Germinal center (tissue), 1 donor: ENCODE measurements at places on chromosomes 2 and 18.
A peak's percentile ranks its signal among the peaks of the same experiment; 100 is the strongest.

- no peak for DNase-seq
Measured at GRCh38 chr2:98356729-98357128, 10.5 kb downstream of the CNGA3 start.

GRCh38 chr2:170475878-170476277, 239.3 kb upstream of the SP5 start:
- DNase-seq: no peak

- DNase-seq: no peak
Measured at GRCh38 chr2:109529532-109530449, 84.0 kb downstream of the SEPTIN10 start.

DNA sequence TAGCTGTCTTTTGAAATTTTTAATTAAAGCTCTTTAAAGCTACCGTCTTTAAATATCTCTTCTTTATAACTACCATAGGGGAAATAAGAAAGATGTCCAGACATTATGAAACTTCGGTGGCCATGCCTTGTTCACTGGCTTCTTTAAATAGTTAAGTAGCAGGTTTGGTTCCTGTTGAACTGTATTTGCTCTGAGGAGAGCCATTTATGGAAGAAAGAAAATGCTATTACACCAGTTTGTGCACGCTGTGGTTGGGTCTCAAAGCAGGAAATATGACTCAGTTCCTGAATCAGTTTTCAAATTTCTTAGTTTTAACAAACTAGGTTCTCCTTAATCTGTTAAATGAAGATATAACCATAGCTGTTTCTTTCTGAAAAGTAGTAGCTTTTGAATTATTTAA, 12.2 kb downstream of the ARPC2 start:
- peak; percentile 33 for DNase-seq

DNA sequence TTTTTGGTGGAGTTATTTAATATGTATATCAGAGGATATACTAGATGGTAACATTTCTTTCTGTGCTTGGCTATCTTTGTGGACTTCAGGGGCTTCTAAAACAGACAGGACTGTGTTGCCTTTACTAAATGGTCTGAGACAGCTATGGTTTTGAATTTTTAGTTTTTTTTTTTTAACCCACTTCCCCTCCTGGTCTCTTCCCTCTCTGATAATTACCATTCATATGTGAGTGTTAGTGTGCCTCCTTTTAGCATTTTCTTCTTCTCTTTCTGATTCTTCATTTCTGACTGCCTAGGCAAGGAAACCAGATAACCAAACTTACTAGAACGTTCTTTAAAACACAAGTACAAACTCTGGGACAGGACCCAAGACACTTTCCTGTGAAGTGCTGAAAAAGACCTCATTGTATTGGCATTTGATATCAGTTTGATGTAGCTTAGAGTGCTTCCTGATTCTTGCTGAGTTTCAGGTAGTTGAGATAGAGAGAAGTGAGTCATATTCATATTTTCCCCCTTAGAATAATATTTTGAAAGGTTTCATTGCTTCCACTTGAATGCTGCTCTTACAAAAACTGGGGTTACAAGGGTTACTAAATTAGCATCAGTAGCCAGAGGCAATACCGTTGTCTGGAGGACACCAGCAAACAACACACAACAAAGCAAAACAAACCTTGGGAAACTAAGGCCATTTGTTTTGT, 52.7 kb downstream of the SMAD4 start:
- no peak for DNase-seq

DNA sequence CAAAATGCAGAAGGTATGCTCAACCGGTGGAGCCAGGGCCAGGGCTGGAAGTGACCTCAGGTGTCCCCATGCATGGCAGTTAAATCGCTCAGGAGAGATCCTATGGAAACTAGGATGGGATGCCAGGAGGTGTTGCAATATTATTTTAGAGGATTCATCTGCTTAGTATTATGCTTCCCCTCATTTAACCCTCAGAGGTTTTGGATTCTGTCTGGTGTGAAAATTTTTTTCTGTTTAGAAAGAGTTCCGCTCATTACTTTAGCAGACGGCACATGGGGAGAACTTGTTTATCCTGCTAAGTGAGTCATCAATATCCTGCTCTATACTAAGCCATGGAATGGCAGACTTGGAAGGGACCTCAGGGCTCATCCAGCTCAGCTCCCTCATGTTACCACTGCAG, 42.5 kb downstream of the TRIB2 start:
- no peak for DNase-seq

- DNase-seq: no peak
Measured at GRCh38 chr2:207718521-207718920, 7.1 kb downstream of the CCNYL1 start.

- no peak for DNase-seq
Measured at GRCh38 chr2:134027980-134028379, 225.9 kb upstream of the MGAT5 start.

GRCh38 chr18:63261029-63261428, 58.5 kb downstream of the BCL2 start:
- DNase-seq: no peak

DNA sequence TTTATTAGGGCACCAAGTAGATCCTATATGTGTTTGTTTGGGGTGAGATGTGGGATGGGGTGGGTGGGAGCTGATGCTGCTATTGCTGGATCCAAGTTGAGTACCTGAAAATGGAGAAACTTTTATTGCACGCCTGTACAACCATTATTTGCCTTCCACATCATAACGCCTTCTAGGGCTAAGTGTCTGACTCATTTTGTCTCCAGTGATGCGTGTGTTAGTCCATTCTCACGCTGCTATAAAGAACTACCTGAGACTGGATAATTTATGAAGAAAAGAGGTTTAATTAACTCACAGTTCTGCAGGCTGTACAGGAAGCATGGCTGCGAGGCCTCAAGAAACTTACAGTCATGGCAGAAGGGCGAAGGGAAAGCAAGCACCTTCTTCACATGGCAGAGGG, 58.2 kb downstream of the KDM3A start:
- no peak for DNase-seq

GRCh38 chr2:10721396-10722251, at the start of gene ATP6V1C2:
Gene ATP6V1C2 (plus strand): TSS chr2:10721630. CDS start chr2:10722850, 1,220 bp downstream.
- peak; percentile 80 for DNase-seq

DNA sequence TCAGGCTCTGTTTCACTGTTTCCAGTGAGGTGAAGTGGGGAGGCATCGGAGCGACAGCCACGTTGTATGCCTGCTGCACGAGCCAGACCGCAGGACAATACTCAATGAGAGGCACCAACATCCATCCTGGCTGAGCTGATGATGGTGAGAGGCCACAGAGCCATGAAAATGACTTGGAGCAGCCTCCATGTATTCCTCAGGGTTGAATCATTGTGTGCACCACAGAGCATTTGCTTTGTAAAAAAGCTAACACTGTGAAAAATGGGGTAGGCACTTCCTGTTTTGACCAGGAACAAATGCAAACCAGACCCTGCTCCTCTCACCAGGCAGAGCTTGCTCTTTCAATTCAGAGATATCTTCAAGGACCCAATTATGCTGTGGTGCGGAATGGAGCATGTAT, 87.2 kb downstream of the LPIN1 start:
- peak; percentile 52 for DNase-seq

DNA sequence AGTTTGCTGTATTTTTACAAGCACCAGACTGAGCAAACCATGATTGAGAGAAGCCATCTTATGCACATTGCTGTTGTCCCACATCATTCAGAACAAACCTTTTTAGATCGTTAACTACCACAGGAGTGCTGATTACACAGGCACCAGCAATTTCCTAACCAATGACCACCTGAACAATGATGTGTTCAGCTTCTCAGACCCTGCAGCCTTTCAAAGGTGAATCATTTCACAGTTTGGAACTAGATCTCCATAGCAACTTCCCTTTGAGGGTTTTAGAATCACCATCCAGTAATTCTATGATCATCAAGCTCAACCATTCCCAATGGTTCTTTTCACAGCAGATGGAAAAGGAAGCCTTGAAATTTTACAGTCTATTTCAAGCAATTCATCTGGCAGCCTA, 71.4 kb downstream of the OLA1 start:
- DNase-seq: no peak

GRCh38 chr2:3121601-3122000, 256.0 kb downstream of the EIPR1 start:
- no peak for DNase-seq

- DNase-seq: no peak
Measured at GRCh38 chr2:121949271-121949670, 193.8 kb downstream of the TSN start.

- DNase-seq: no peak
Measured at GRCh38 chr2:238285653-238286082, 2.7 kb downstream of the PER2 start.

DNA sequence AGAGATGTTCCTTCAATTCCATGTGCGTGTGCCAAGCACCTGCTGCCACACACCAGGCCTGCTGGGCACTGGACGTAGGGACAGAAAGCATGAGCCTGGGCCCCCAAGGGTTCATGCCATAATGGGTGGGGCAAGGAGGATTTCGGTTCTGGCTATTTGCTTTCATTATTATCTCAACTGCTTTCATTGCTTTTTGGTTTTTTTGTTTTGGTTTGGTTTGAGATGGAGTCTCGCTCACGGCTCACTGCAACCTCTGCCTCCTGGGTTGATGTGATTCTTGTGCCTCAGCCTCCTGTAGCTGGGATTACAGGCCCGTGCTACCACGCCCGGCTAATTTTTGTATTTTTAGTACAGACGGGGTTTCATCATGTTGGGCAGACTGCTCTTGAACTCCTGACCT, 57.2 kb downstream of the SF3B1 start:
- DNase-seq: no peak

GRCh38 chr18:57970356-57971095, 73.5 kb upstream of the NEDD4L start:
- DNase-seq: no peak

DNA sequence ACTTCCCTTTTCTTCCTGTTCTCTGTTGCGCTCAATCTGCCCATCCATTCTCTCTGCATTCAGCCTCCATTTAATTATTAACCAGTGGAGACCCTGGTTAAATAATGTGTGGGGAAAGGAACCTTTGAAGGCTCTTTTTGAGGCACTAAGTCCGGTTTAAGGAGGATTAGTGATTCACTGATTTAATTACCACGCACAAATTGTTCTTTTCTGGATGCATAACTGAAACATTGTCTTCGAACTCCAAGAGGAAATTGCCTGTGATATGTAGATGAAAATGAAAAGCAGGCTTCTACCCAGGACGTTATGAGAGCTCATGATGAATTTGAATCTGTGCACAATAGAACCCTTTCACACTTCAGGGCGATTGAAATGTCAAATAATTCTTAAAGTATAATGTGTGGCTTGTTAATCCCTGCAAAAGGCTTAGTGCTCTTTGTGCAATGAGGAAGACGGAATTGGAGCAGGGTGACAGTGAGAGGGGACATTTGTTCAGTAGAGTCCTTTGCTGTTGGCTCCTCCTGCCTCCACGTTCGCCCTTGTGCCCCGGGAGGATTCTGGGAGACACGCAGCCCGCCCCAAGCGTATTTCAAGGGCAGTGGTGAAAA, 51.1 kb upstream of the ZNF236 start:
- no peak for DNase-seq

GRCh38 chr2:187519419-187520120, 34.7 kb downstream of the TFPI start:
- DNase-seq: no peak

DNA sequence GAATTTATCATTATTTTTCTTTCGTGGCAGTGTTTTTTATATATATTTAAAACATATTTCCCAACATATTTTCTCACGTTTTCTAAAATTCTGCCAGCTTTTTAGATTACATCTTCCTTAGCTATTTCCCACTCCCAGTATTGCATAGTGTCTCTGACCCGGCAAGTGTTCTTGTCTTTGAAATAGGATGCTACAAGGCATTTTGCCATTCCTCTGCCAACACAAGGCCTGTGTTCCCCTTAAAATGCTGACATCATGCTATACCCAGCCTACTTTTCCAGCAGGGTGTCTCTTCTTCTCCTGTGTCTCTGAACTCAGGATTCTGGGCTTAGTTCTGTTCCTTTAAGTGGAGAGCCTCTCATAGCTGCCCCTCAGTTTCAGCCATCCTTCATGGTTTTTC, 115.2 kb downstream of the DIS3L2 start:
- no peak for DNase-seq

- no peak for DNase-seq
Measured at GRCh38 chr18:74420481-74420880, 36.6 kb downstream of the DIPK1C start.

- DNase-seq: no peak
Measured at GRCh38 chr2:80092474-80092873, 212.1 kb downstream of the LRRTM1 start.

GRCh38 chr2:31000970-31001369, 137.3 kb downstream of the GALNT14 start:
- no peak for DNase-seq

GRCh38 chr2:151827564-151828142, 568 bp downstream of the ARL5A start:
- peak; percentile 17 for DNase-seq

- DNase-seq: no peak
Measured at GRCh38 chr2:170123593-170123992, 54.4 kb upstream of the MYO3B start.

DNA sequence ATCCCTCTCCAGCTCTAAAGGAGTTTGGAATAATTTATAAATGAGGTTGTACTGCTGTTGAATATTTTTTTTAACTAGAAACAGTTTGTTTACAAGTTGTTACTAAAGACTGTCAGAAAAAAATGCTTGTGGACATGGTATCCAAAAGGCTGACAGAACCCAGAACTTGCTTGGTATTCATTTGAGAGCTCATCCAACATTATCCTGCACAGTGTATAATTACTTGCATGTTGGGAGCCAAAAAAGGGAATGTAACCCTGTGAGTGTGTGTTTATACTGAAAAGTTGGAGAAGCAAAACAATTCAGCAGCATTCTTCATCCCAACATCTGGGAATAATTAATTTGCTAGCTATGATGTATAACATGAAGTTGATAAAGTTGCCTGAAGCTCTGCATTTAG, 42.1 kb upstream of the EHBP1 start:
- no peak for DNase-seq

DNA sequence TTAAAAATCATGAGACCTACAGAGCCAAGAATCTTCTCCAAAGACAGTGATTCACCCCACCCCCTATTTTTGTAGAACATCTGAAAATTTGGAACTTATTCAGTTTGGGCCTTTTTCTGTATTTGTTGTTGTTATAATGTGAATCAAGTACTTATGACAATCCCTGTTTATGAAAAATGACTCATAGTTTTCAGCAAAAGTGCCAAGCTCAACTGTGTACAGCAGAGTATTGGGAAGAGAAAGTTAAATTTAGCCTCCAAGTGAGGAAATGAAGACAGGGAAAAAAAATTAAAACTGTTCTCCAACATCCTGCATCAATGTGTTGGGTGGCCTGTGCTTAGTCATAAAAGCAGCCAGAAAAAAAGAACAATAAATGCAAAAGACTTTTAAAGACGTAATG, 46.2 kb downstream of the LRATD1 start:
- no peak for DNase-seq

GRCh38 chr2:209094221-209094620, 329.6 kb upstream of the MAP2 start:
- no peak for DNase-seq
